ENCODE measurements at places on chromosomes 4 and X.
A peak's percentile ranks its signal among the peaks of the same experiment; 100 is the strongest.

DNA sequence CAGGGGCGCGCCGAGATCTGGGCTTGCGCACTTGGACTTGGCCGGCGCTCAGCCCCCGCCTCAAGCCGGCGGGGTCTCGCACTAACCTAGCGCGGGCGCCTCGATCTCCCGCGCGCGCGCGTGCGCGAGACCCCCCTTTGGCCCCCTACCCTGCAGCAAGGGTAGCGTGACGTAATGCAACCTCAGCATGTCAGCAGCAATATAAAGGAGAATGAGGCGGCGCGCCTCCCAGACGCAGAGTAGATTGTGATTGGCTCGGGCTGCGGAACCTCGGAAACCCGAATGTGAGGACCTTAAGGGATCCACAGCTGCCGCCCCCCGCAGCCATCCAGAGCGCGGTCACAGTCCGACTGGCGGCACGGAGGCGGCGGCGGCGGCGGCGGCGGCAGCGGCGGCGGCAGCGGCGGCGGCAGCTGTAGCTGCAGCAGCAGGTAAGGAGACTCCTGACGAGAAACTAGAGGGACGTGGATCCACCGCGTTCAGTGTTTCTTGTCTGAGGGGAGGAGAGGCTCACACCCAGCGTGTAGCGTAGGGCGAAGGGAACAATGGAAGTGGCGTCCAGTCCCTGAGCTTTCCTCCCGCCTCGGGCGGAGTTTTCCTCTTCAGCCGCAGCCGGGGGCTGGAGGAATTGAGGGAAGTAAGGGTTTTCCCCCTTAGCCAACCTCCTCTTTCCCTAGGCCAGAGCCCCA lies at the start of the genes SATL1 and ZNF711:
TSS of gene SATL1 (minus strand) at position 19 of the 689 bp plus-strand sequence. CDS start 134,811 bp downstream, outside the sequence.
TSS of gene ZNF711 (plus strand) at position 231 of the 689 bp plus-strand sequence. CDS start 3,582 bp downstream, outside the sequence.
- DNase-seq, result peak; percentile 7

- DNase-seq, result no peak
Observed at GRCh38 chr4:73916172-73916925, 47.2 kb downstream of the CXCL1 start.

GRCh38 chrX:109936598-109936997 lies 66.3 kb upstream of the TMEM164 start:
- no peak for DNase-seq

DNA sequence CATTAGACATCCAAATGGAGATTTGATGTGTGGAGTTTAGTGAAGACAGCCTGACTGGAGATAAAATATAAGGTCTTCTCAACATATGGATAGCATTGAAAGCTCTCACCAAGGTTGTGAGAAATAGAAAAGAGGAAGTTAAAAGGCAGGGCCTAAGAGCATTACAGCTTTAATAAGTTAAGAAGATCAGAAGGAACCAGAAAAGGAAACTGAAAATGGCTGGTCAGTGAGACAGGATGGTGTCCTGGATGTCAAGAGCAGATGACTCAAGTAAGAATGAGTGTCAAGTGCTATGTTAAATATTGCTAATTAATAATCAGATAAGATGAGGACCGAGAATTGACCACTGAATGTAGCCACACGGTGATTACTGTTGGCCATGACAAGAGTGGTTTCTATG lies 642.9 kb downstream of the STPG2 start:
- DNase-seq, result no peak

GRCh38 chrX:4932790-4933189 lies 1219.3 kb upstream of the PRKX start:
- DNase-seq, result no peak

- DNase-seq, result no peak
Observed at GRCh38 chr4:108796173-108796572, 33.3 kb upstream of the ETNPPL start.

All from CD4-positive, alpha-beta T cell treated with Interleukin-15 for 4 hours (primary cell).